ENCODE measurements at places on chromosomes 1 and 21. TPM values are rescaled to one million over a fixed set of nuclear protein-coding genes. Genes with fewer than 3 reads are reported as not detected.

- peak; percentile 70 for DNase-seq
Observed at GRCh38 chr1:247338723-247339275, 7.1 kb upstream of the ZNF496 start.

GRCh38 chr1:65254320-65255034, 54.9 kb upstream of the DNAJC6 start:
- peak; percentile 80 for DNase-seq

GRCh38 chr1:109927356-109927755, 16.7 kb downstream of the CSF1 start:
- DNase-seq: no peak

GRCh38 chr1:115284209-115284608, 53.8 kb downstream of the NGF start:
- no peak for DNase-seq

DNA sequence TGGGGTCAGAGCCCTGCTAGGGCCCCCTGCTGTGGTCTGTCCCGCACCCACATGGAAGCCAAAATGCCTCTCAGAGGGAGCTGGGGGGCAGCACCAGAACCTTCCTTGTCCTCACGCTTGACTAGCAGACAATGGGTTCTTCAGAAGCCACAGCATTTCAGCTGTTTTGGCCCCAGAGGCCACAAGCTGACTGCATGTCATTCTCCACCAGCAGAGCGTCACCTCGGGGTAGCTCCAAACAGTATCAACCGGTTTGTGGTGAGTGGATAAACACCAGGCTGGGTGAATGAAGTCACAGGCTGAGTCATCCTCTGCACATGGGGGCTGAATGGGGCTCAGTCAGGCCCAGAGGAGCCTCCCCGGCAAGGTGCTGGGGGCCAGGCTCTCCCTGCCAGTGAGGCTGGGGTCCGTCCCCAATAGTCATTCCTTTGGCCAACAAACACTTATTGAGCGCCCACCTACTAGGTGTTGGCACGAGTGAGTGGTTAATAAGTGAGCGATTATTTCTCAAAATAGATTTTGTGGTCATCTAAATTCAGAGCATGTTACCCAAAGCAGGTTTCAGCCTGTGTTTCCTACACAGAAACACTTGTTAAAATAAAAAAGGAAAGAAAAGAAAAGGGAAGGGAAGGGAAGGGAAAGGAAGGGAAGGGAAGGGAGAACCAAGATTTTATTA, 9.1 kb downstream of the OLIG1 start:
- peak; percentile 86 for DNase-seq

DNA sequence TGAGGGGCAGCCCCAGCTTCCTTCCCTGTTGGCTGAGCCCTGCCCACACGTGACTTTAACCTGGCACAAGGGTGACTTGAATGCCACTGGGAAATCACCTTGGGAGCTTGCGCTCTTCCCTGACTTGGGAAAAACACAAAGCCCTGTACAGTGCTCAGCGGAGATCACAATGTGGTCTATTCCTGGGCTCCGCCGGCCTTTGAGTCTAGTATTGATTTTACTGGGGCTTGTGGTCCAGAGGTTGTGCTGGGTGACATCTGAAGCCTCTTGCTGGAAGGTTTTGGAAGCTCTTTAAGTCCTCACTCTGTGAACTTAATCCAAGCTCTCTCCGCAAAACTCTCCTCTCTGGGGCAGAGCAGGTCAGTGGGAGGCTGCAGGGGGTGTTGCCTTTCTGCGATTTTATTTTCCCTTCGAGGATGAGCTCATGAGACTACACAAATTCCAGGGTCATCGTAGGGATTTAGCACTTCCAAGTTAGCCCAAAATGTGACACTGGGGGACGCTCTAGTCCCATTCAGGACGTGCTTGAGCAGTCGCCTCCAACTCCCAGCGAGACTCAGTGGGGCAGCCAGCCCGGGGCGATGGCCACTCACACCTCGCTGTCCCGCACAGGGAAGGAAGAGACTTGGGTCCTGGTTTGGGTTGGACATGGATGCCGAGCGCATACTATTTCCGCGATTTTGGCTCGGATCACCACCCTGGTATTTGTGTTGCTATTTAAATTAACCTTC, 291.9 kb upstream of the AJAP1 start:
- no peak for DNase-seq

GRCh38 chr1:57082711-57083439, 117.1 kb upstream of the C8B start:
- DNase-seq: no peak

- no peak for DNase-seq
Observed at GRCh38 chr1:116219651-116220434, 108.6 kb downstream of the MAB21L3 start.

The LEMD1 gene
- total RNA-seq: 4.0 TPM

The CHI3L1 gene
- total RNA-seq: not detected

The CAMK2N1 gene
- total RNA-seq: 51.2 TPM

The NR1I3 gene
- total RNA-seq: not detected

The SERINC2 gene
- total RNA-seq: 51.5 TPM

The TSPAN1 gene
- 33.3 TPM for total RNA-seq

Measured in PC-3 (cell line).